ENCODE measurements at places on chromosomes 6 and 20.

DNA sequence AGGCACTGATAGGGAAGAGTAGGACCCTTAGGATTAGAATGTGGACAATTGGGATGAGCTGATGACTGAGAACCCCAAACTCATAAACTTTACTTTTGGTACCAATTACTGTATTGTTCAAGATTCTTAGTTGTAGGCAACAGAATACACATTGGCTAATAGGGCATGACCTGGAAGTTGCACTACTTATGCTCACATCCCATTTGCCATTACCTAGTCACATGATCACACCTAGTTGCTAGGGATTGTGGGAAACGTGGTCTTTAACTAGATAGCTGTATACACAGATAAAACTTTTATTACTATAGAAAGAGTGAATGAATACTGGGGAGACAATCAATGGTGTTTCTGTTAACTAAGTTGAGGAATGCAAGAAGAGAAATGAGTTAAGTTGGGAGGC is 113.4 kb upstream of the AKIRIN2 start:
- DNase-seq = no peak

- DNase-seq = no peak
These were observed 270.5 kb downstream of the NRN1 start for GRCh38 chr6:5736016-5736738.

DNA sequence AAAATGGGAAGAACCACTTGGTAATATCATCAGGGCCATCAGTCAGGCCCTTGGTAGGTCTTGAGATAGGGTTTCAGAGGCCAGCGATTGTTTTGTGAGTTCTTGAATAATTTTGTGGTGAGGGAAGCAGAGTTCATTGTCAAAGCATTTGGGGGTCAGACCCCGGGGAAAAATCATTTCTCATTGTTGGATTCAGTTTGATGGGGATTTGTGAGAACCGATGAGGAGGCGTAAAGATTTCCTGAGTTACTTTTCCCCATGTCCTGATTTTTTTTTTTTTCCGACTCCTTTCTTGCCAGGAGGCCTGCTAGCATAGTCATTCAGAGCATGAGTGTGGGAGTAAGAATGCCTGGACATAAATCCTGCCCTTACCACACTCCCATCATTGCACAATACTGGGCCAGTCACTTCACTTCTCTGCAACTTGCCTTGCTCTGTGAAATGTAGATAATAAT is 60.3 kb downstream of the TSHZ2 start:
- DNase-seq = no peak

- DNase-seq = no peak
These were observed 1.4 kb downstream of the FBXL4 start for GRCh38 chr6:98946266-98946878.

DNA sequence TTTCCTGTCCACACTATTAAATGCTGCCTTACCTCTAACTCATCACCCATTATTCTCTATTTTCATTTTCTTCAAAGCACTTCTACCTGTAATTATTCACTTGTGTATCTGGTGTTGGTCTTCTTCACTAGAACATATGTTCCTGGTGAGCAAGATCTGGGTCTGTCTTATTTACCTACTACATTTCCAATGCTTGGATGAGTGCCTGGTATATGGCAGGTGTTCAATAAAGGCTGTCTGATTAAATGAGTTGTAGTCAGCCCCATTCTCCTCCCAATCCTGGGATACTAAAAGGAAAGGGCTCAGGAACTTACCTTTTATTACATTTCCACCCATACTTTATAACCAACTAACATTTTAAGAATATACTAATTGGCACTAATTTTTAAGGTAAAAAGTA is 61.0 kb downstream of the CEP162 start:
- DNase-seq = no peak

- DNase-seq = no peak
These were observed 9.8 kb upstream of the DEFB129 start for GRCh38 chr20:217266-217665.
